ENCODE measurements at places on chromosomes 2 and 18.
A peak's percentile ranks its signal among the peaks of the same experiment; 100 is the strongest.

GRCh38 chr2:8144131-8144631 lies 537.7 kb upstream of the ID2 start:
- no peak for DNase-seq

GRCh38 chr18:62522178-62522503 lies 684 bp upstream of the ZCCHC2 start:
- no peak for DNase-seq

DNA sequence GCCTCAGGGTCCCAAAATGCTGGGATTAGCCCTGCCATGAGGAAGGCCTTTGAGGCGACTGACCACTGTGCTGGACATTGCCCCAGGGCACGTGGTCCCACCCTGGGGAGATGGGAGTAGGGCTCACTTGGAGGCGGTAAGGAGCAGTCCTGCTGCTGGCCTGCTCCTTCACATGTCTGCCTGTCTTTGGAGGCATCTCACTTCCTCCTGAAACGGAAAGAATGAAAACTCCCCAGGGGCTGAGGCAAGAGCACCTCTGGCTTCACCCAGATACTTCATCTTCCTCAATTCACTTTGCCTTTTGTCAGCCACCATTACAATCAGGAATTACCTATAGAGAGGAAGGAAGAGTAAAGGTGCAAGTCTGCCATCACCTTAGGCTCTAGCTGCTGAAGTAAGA lies 59.9 kb upstream of the GATA6 start:
- DNase-seq: no peak

DNA sequence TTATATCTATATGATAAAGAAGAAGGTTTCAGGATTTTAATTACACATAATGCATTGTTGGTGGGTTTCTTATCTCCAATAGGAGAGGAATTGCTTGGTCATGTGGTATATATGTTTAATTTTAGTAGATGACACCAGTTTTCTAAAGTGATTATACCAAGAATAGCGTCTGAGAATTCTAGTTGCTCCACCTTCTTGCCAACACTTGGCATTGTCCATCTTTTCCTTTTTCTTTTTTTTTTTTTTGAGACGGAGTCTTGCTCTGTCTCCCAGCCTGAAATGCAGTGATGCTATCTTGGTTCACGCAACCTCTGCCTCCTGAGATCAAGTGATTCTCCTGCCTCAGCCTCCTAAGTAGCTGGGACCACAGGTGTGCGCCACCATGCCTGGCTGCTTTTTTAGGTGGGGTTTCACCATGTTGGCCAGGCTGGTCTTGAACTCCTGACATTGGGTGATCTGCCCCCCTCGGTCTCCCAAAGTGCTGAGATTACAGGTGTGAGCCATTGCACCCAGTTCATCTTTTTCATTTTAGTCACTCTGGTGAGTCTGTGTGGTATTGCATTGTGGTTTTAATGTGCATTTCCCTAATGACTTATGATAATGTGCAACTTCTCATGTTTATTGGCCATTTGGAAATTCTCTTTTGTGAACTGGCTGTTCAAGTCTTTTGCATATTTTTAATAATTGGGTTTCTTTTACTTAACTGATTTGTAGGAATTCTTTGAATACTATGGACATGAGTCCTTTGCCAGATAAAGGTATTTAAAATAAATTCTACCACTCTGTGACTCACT lies 37.3 kb upstream of the ZNF512 start:
- DNase-seq: no peak

DNA sequence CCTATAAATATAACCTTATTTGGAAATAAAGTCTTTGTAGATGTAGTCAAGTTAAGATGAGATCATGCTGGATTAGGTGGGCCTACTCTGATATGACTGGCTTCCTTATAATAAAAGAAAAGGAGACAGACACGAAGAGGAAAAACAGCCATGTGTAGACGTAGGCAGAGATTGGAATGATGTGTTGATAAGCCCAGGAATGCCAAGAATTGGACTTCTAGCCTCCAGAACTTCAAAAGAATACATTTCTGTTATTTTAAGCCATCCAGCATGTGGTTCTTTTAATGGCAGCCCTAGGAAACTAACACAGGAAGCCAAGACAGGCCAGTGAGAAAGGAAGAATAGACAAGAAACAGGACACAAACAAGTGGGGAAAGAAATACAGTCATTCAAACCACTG lies 68.6 kb downstream of the NYAP2 start:
- DNase-seq: no peak

GRCh38 chr2:36441065-36441625 lies 85.6 kb downstream of the CRIM1 start:
- no peak for DNase-seq

DNA sequence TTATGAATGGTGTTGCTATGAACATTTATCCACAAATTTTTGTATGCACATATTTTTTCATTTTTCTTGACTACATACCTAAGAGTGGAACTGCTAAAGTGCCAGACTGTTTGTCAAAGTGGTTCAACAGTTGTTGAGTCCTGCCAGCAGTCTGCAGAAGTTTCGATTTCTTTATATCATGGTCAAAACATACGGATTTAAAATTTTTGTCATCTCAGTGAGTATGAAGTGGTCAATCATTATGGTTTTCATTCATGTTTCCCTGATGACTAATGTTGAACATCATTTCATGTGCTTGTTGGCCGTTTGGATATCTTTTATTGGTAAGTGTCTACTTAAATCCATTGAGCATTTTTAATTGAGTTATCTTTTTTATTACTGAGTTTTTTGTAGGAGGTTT lies 39.2 kb downstream of the CCDC138 start:
- DNase-seq: no peak

- DNase-seq: no peak
These were observed 86.5 kb downstream of the ACTR3 start for GRCh38 chr2:113976277-113976928.

GRCh38 chr2:71786291-71787107 lies 333.1 kb downstream of the DYSF start:
- DNase-seq: no peak

DNA sequence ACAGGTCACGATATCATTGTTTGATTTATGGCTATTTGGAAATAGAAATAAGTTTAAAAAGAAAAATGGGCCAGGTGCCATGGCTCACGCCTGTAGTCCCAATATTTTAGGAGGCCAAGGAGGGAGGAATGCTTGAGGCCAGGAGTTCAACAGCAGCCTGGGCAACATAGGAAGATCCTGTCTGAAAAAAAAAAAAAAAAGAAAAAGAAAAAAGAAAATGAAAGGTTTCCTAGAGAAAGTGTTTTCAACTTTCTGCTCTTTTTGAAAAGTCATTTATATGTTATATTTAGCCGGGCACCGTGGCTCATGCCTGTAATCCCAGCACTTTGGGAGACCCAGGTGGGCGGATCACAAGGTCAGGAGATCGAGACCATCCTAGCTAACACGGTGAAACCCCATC lies 3.2 kb downstream of the NDUFB3 start:
- DNase-seq: no peak

GRCh38 chr2:160794926-160795325 lies 301.3 kb upstream of the RBMS1 start:
- no peak for DNase-seq

GRCh38 chr2:46230115-46230571 lies 67.1 kb upstream of the EPAS1 start:
- DNase-seq: no peak

DNA sequence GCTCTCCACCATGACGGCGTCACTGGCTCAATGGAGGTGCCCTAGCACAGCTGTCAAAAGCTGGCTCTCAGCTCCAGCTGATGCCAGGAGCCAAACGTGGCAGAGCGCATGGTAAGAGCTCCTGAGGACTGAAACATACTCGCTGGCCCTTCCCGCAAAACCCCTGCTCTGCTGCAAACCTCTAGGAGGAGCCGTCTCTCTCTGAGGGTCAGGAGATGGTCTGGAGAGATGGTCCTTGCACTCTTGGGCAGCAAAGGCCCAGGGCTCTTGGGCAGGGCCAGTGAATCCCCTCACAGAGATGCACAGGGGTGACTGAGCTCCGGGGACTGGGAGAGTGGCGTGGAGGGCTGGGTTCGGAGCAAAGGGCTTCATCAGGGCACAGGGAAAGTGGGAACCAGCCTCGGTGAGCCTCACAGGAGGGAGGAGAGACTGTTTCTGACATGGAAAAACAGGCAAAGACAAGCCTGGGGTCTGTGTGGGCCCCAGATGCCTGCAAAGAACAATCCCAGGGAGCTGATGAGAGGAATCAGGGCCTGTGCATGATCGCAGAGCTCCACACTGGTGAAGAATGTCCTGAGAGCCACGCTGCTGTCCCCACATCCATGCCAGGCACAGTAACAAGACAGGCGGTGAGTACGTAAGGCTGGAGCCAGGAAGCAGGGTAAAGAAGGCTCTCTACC lies 17.2 kb downstream of the SNORC start:
- no peak for DNase-seq

DNA sequence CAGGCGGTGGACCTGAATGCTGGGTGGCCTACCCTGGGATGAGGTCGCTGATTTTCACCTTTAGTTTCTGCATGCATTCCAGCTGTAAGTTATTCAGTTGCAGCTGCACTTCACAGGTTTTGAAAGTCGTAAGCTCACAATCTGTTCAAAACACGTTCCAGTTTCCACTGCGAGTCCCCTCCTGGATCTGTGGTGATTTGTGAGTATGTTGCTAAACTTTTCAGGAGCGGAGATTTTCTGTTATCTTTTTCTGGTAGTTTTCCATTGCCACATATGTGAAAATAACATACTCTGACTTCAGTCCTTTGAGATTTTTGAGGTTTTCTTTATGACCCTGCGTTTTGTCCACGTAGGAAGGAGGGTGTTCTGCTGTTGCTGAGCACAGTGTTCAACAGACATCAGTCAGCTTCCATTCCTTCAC lies 102.1 kb downstream of the SNTG2 start:
- DNase-seq: no peak

GRCh38 chr2:160223560-160223959 lies 23.5 kb upstream of the ITGB6 start:
- no peak for DNase-seq

GRCh38 chr2:5976531-5977065 lies 284.4 kb downstream of the SOX11 start:
- no peak for DNase-seq

- no peak for DNase-seq
These were observed 57.8 kb upstream of the ST8SIA3 start for GRCh38 chr18:57294547-57294946.

DNA sequence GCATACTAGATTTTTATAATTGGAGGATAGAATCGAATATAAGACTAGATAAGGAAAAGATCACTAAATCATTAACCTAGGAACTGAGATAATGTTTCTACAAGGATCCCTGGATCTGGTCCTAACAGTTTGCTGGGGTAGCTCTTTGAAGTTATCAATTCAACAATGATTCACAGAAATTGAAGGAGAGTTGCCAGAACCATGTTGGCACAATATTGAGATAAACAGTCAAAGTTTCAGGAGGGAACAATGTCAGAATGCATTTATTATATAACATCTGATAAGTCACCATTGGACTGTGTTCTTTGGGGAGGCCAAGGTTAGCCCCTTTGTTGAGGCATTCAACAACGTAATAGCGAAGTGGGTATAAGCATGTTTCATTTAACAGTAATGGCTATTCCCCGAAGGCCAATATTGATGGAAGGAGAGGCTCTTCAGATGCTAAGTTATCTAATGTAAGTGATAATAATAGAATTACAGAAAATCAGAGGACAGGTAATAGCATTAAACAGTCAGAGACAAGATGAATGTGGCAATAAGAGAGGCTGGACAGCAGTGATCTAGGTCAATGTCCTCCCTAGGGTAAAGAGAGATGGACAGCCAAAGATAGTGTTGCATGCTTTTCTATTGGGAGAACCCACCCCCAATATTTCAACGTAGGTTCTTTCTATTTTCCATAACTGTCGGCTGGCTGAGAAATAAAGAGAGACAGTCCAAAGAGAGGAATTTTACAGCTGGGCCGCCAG lies 604.8 kb upstream of the GYPC start:
- no peak for DNase-seq

DNA sequence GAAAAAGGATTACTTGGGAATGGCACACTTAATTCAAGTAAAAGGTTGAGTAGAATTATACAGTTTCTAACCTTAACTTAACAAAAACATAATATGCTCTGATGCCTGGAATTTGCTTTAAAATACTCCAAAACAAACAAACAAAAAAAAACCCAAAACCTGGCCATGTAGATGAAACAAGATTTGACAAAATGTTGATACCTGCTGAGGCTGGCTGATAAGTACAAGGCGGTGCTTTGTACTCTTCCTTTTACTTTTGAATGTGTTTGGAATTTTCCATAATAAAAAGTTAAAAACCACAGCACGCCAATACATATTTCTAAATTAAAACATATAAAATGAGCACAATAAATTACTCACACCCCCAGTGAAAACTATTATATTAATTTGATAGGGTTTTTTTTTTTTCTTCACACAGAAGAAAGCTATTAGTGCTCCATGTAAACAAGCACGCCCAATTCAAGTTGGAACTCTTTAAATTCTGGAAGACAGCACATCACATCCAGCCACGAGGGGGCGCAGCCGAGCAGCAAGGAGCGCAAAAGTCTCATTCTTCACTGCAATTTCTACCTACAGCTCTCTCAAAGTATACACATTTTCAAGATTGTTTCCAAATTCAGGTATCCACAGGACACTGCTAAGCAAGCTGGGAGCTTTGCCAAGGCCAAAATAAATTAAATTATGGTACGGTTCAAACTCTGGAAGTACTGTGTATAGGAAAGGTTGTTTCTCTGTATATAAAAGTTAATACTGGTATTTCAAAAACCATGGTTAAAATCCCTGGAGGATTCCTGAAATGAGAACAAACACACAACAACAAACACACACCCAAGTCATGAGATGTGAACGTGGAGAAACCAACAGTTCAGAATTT lies 7.5 kb downstream of the SERTAD2 start:
- DNase-seq: peak; percentile 73

DNA sequence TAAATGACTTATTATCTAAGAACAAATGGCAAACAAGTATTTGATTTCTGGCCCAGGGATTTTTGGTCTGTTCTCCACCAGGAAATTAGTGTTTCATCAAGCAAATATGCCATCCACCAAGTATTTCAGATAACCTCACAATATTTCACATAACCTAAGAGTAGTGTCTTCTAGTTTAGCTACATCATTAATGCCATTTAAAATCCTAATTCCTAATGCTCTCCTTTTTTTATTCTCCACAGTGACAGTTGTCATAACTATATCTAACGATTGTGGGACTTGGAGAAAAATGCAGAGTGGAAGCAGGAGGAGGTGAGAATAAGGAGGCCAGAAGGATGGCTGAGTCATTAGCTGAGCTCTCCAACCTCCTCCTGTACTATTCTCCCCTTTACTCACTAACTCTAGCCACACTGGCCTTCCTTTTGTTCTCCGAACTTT lies 58.5 kb upstream of the CTLA4 start:
- no peak for DNase-seq

DNA sequence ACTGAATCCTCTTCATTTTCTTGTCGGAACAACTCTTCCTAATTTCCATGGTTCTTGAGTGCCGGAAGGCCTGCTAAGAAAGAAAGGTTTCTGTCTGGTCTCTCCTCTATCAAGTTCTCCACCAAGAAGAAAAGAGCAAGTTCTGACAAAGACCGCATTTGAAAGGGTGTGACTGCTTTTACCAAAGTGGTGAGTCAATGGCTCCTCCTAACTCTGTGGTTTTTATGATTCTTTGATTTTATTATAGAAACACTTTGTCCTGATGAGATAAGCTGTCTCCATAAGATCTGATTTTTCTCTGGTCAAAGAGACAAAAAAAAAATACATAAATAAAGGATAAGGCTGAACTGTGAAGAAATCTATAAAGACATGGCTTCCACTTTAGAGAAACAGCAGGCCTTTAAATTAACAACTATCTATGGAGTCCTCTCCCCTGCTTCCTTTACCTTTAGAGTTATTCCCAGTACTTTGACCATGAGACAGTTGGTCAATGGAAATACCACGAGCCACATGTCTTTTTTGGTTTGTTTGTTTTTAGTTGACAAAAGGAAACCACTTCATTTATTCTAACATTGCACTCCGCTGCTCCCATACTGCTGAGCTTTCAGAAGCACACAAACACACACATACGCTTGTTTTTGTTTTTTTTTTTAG lies 67.7 kb downstream of the REL start:
- no peak for DNase-seq

Data from stimulated activated CD8-positive, alpha-beta memory T cell treated with anti-CD3 and anti-CD28 coated beads, Interleukin-7, amount 100 ng/mL, for 1 hour (primary cell).